ENCODE measurements at places on chromosomes 2 and 18. TPM values are rescaled to one million over a fixed set of nuclear protein-coding genes. Genes with fewer than 3 reads are reported as not detected.

MERTK gene
- 20.1 TPM for total RNA-seq

DNA sequence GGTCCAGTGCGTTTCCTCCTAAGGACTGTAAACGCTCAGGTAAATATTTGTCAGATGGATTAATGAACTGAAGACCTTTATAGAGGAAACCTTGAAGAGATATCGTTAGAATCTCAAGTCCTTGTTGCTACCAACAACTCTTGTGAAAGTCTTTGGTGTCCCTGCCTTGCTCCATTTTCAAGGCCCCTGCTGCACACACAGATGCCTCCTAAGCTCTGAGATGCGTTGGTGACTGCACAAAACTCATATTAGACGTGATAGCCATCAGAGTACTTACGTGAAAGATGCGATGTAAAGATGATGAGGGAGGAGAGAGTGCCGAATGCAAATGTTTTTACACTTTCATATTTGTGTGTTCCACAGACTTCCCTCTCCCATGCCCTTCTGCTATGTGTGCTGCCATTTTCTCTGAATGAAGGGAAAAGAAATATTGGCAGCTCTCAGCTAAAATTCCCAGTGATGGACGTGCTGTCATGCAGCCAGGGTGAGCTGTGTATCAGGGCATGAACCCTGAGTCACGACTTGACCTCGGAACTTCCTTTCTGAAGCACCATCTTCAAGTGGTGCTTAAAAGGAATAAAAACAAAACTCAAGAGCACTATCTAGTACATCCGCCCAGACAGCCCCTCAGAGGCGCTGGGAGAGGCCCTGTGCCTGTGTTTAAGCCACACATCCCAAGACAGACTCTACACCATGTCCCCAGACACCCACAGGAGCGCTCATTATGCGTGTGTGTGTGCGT lies 117.4 kb downstream of the FAM210A start:
- no peak for DNase-seq

CNGA3 gene
- total RNA-seq: 5.3 TPM

GRCh38 chr2:689237-689636 lies 12.0 kb upstream of the TMEM18 start:
- DNase-seq: no peak

GRCh38 chr2:136750065-136750464 lies 15.3 kb upstream of the THSD7B start:
- no peak for DNase-seq

DNA sequence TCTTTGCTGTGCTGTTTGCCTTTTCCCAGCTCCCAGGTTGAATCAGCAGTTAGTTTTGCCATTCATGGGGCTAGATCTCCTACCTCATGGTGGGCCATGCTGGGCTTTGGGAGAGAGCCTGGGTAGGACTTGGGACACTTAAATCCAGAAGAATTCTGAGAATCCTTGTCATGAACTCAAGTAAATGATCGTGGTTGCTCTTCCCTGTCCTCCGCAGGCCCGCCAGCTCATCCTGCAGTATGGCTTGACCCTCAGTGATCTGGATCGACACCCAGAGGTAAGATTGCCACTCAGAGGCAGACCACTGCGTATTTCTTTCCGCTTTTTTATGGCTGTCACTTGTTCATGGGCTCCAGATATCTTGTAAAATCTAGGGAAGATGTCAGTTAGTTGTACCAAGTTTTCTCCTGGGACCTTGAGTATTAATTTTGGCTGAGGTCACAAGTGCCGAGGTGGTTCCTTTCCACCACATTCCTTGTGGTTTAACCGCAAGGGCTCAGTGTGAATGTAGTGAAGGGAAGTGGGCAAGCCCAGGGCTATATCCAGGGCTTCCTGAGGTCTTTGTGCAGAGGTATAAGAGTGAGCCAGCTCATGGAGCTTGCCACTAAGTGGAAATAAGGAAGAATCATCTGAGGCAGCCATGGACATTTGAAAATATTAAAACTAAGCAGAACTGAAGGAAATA lies 37.7 kb downstream of the RPIA start:
- DNase-seq: no peak

DLGAP1 gene
- total RNA-seq: 16.7 TPM

All from progenitor cell of endocrine pancreas (in vitro differentiated cells).